ENCODE measurements at places on chromosomes 3 and 15.

DNA sequence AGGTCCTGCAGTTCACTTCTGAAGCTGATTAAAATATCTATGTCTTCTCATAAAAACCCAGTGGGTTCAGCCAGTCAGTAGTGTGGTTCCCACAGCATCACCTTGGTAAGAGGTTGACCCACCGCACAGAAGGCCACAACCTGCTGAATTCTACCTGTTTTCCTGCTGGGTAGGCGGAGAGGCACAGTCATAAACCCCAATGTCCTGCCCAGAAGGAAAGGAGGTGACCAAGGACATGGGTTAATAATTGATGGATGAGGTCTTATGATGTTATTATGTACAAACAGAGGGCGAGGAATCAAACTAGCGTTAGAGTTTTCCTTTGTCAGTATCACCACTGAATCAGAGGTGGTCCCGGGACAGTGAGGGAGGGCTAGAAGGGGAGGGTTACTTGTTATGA, 27.8 kb downstream of the CA12 start:
- no peak for DNase-seq

DNA sequence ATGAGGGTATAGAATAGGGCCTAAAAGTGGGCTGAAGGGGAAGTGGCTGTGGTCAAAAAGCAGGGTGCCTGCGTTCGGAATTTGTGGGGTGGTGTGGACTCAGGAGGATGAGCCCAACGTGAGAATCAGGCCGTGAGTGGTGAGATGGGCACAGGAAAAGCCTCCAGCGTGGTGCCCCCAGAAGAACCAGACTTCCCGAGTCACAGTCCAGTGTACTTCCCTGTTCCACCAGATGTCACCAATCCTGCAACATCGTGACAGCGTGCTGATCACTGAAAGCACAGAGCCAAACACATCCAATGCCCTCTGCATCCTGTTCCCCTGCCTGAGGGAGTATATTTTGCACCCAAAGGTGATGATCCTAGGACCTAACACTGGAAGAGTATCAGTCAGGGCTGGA, 20.8 kb upstream of the ACAN start:
- DNase-seq, result no peak

DNA sequence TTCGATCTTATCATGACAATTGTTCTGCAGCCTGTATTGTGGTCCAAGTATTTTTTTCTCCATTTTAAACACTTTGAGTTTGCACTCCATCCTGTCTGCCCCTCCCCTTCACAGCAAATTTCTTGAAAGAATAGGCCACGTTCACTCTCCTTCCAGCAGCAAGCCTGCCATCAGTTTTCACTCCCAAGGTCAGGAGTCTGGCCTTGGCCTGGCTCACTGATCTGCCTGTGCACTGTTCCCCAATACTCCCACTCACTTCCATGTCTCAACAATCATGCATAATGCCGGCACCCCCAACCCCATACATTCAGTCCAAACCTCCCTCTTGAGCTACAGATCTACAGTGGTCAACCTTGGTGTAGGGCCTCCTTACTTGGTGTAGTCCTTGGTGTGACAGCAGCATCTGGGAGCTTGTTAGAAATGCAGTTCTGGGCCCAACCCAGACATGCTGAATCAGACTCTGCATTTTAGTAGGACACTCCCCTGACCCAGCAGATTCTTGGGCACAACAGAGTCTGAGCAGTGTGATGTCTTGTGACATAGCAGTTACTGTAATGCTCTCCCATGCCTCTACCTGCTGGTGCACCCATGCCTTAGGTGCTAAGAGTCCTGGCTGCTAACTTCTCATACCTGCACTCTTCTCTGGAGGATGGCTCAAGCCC, 58.3 kb upstream of the XCR1 start:
- no peak for DNase-seq

DNA sequence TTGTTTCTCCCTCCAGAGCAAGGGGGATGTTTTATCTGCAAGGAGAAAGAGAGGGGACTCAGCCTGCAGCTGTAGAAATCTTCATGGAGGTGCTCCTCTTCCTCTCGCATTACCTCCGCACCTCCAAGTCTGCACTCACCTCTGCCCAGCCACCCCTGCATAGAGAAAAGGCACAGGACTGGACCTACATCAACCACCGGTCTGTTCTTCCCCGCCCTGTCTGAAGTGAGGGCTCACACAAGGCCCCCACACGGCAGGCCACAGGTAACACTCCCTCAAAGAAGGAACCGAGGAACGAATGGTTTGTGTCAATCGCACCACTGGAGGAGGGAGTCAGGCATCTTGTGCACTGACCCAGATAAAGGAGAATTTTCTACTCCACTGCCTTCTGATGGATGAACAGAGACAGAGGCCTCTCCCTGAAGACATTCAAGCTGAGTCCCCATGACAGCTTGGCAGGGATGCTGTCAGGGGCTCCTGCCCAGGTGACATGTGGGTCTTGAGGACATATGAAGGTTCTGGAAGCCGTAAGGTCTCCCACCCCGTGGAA, 260.3 kb downstream of the XXYLT1 start:
- peak; percentile 92 for DNase-seq

DNA sequence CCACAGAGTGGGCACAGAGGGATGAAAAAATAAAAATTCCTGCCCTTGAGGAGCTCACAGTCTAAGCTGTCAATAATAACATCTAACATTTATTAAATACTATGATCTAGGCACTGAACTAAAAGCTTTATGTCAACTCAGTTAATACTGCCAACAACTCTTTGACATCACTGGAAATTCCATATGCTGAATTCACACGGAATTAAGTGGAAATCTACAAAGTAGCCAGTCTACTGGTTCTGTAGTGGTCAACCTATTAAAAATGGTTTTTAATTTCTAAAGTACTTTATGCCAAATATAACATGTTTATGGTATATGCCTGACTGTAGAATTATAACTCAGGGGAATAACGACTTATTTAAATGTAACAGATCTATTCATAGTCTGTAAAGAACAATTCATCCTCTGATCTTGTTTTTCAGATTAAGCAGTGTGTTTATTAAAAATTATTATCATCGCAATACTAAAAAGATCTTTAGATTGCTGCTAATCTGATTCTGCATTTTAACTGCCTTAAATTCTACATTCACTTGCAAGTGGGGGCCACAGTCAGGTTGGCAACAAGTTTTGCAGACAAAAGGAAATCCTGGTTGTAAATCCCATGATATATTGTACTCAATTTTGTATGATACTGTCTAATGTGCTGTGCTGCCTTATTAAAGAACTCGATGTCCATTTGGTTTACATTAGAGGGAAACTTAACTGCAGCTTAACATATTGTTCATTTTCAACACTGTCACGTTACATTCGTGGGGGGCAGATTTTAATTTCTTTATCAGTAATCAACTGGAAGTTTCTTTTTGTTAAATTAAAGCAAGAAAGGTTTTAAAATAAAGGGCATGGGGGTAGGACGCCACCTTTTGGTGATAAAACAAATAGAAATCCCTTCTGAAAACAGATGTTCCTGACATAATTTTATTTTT, 2.6 kb upstream of the FOXP1 start:
- DNase-seq, result peak; percentile 76

DNA sequence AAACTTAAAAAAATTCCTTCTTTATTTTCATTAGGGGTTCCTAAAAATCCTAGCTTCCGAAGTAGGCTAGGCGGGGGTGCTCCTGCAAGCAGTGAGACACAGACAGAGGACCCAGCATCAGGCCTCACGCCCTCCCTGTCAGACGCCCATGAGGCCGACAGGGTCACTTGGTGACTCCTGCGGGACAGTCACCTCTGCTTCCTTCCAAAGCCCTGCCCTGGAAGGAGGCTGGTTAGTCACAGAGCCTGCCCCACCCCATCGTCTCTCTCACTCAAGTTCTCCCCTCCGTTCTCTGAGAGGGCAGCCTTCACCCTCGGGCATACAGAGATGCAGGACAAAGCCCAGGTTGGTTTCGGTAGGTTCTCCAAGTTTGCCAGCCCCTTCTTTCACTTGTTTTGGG, 38.6 kb downstream of the EHD4 start:
- no peak for DNase-seq

GRCh38 chr15:58224068-58224467, 85.9 kb downstream of the AQP9 start:
- no peak for DNase-seq

GRCh38 chr15:79953951-79954444, 17.0 kb downstream of the BCL2A1 start:
- DNase-seq, result no peak

DNA sequence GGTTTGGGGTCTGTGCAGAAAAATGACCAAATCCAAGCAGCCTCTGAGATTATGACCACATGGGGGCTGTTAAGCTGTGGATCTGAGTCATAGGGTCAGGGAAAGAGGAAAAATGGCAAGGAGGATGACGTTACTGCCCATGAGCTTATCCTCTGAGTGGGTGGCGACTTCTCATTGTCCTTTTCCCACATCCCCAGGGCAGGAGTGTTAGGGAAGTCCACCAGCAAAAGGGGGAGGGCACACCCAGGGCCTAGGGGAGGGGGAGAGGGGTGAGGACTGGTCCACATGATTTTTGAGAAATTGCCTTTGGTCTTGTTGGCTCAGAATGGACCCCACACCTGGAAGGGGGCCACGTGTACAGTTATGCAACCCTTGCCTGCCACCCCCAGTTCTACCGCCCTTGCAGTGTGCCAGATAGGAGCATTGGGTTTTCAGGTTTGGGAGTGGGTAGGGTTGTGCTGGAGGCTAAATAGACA, 2.6 kb downstream of the CD276 start:
- peak; percentile 12 for DNase-seq

GRCh38 chr3:63384382-63384781, 106.3 kb downstream of the SYNPR start:
- DNase-seq, result no peak

GRCh38 chr3:57699591-57699990, 6.7 kb upstream of the DENND6A start:
- DNase-seq, result no peak

DNA sequence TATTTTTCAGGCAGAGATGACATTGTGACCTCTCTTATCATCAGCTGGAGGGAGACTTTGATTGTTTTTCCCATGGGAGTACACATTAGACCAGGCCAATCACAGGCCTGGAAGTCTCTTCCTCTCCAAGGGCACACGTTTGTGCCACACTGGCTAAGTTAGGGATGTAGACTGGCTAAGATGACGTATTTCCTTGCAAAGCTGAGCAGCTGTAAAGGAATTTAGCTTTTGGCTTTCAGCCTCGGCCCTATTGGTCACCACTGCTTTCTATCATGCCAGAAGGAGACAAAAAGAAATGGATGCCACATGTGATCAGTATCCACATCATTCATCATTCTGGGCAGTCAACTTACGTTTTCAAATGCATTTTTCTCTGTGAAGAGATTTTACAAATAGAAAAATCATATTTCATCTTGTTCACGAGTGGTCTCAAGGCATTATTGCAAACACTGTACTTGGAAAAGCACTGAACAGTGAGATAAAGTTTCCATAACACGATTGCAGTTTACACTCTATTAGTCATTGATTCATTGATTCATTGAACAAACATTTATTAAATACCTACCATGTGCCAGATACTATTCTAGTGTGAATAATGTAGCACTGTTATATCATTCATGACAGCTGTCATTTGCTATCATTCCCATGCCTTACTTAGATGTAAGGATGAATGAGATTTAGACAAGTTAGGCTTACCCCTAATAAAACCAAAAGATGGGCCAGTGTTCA, 27.0 kb upstream of the RNF7 start:
- DNase-seq, result peak; percentile 10

GRCh38 chr3:144900366-144900765, 928.7 kb downstream of the DIPK2A start:
- DNase-seq, result no peak

- DNase-seq, result no peak
Measured at GRCh38 chr3:107985496-107985895, 105.3 kb downstream of the CD47 start.

GRCh38 chr15:31228980-31229826, 97.4 kb upstream of the KLF13 start:
- DNase-seq, result no peak

Measured in eye (tissue), 1 donor.